ENCODE measurements at places on chromosomes 11 and 22.

GRCh38 chr22:42461511-42461910, 29.3 kb upstream of the NFAM1 start:
- peak; percentile 54 for DNase-seq

- DNase-seq: no peak
Observed at GRCh38 chr11:90135016-90135415, 553 bp downstream of the NAALAD2 start.

GRCh38 chr22:40855979-40856512, 393 bp downstream of the ST13 start:
- DNase-seq: no peak

DNA sequence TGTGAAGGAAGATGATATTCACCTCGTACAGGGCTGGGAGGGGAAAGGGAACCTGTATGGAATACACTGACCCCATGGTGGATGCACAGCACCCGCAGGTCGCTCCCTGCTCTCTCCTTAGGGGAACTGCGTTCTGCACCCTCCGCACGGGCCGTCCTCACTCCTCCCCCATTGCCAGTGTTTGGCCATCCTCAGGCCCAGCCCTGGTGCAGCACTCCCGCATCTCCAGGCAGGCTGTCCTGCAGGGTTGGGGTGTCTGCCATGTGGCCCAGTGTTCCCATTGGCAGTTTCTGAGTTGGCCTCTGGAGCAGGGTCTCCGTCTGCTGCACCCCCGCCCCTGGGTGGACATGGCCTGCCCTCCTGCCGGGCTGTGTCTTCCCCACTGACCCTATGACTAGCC, 19.1 kb upstream of the PARVG start:
- DNase-seq: no peak

DNA sequence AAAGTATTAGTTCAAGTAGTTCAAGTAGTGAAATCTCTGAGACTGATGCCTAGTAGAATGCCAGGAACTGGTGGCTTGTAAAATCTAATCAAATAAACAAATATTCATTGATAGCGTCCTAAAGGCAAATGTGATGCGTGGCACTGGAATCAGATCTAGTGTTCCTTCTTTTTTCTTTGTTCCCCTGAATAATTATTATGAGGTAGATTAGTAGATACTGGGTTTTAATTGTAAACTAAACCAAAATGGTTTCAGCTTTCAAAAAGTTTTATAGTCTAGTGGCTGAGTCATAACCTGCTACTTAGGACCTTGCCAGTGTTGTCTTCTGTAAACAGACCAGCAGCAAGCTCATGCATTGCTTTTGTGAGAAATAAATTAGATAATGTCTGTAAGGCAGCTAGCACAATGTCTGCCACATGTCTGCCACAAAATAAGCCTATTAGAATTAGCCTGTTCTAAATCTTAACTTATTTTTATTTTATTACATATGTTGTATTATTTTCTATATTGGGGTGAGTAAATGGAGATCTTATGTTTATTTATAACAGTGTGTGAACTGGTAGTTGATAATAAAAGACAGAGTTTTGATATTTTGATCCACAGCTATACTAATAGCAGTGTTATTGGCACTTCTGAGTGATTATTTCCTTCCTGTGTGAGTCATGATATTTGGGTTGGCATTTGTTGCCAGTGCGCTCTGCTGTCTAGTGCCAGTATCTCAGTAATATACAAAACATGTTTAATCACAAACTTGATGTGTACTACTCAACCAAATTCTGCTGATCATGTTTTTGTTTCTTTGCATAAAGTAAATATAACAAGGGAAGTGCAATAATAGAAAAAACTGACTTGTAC, 135.7 kb downstream of the TMEM135 start:
- peak; percentile 60 for DNase-seq

- DNase-seq: no peak
Observed at GRCh38 chr11:60349990-60350389, 22.9 kb downstream of the MS4A6E start.

DNA sequence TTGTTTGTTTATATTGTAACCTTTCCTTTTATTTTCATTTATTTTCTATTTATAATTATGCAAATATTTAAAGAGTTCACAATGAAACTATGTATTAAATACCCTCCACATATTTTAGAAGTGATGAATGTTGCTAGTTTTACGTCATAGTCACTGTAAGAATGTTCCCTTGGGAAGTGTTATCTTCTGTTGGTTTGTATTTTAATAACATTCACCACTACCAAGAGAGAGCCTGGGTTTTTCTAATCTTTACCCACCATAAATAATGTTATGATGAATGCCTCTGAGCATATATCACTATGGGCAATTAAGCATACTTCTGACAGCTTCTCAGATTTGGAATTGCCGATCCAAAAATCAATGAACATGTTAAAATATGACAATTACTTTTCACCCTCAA, 80.7 kb downstream of the GGT1 start:
- DNase-seq: no peak

DNA sequence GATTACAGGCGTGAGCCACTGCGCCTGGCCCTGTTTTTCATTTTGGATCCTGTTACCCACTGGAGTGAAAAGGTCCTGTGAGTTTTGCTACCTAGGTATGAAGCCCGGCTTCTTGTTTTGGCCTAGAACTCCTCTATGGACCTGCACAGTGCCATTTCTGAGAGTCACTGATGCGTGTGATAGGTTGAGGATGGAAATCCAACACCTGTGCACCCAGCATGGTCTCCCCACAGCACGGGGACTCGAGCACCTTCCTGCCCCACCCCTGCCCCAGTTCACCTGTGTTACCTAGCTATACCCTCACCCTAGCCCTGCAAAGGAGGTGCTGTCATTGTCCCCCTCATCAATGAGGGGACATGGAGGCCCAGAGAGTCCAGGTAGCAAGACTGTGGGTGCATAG, 5.1 kb downstream of the FBLN1 start:
- DNase-seq: no peak
